ENCODE measurements at places on chromosomes 2 and 18.

- DNase-seq = no peak
Measured at GRCh38 chr2:172735582-172736423, at the start of gene RAPGEF4. Gene RAPGEF4, plus strand, starts transcription at chr2:172735845. Its CDS starts 139 bp downstream, at chr2:172735984.

DNA sequence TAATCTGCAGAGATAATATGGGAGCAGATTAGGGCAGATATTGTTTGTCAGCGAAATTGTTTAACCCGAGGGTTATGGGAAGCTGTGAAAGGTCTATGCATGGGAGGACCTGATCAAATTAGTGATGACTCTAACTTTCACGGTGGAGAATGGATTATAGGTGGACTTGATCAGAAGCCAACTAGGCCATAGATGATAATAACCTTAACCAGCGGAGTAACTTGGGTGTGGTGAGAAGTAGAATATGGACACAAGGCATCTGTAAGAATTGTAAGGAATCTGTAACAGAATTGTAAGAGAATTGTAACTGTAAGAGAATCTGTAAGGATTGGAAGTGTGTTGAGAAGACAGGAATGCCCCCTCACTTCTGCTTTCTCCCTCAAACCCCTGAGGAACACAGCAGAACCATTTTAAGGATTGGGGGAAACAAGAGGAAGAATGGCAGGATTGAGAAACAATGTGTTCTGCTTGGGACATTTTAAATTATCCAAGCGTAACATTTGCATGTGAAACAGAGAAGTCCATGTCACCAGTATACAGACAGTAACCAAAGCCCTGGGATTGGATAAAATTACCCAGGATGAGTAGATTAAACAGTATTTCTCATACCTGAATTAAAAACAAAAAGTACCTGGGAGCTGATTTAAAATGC is 14.9 kb upstream of the SLC39A10 start:
- DNase-seq = no peak

DNA sequence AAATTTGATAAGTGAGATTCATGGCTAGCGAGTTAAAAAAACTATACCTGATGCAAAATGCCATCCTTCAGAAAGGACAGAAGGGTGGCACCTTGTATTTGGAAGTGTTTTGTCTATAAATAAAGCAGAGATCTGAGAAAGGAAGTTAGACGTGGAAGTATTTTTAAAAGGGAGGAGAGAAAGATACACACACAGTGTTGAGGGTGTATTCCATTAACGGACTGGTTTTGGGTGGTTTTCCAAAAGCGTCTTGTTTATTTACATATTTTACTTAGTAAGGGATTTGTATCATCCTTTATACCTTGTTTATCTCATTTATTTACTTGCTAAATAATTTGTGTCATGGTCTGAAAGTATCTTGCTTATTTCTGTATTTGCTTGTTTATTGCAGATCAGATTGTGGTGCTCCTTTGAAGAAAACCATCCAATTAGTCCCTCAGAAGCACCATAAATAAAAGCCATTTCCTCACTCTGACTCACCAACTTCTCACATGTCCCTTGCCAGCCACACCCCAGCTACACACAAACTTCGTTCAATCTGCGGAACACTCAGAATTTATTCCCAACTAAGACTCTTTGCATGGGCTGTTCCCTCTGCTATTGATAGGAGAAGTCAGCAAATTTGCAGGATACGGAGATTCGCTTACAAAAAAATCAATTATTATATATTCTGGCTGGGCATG is 90.8 kb downstream of the FAM124B start:
- no peak for DNase-seq

GRCh38 chr2:221262651-221263050 is 309.5 kb downstream of the EPHA4 start:
- no peak for DNase-seq

DNA sequence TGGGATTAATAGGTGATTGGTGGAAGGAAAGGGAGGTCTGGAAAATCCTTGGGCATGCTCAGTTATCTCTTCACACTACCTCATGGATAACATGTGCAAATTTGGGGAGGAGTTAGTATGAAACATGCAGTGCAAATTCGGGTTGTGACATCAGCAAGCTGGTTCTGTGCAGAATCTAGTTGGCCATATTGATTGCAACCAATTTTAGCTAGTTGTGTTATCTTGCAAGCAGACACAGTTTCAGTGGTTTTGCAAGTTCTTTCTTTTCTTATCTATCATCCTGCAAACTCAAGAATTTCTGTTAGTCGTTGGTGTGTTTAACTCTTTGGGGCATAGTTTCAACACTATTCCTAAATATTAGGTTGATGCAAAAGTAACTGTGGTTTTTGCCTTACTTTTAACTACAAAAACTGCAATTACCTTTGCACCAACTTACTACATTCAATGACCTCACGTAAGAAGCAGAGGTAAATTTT is 135.4 kb downstream of the PTH2R start:
- DNase-seq = no peak

DNA sequence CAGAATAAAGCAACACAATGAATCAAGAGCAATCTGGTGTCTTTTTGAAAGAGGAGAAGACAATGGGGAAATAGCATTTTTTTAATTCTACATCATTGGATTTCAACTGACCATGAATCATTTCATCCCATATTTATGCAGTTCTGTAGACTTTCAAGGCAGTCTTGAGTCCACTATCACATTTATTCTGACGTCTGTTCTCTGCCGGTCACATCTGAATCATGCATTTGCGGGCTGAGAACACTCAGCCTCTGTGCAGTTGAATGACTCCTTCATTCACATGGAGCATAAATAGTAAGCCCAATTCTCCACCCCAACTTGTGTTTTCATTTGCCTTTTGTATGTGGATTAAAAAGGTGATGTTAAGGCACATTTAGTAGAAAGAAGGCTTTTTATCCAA is 128.2 kb downstream of the AKAIN1 start:
- no peak for DNase-seq

GRCh38 chr18:69326094-69326493 is 74.6 kb upstream of the DOK6 start:
- no peak for DNase-seq

DNA sequence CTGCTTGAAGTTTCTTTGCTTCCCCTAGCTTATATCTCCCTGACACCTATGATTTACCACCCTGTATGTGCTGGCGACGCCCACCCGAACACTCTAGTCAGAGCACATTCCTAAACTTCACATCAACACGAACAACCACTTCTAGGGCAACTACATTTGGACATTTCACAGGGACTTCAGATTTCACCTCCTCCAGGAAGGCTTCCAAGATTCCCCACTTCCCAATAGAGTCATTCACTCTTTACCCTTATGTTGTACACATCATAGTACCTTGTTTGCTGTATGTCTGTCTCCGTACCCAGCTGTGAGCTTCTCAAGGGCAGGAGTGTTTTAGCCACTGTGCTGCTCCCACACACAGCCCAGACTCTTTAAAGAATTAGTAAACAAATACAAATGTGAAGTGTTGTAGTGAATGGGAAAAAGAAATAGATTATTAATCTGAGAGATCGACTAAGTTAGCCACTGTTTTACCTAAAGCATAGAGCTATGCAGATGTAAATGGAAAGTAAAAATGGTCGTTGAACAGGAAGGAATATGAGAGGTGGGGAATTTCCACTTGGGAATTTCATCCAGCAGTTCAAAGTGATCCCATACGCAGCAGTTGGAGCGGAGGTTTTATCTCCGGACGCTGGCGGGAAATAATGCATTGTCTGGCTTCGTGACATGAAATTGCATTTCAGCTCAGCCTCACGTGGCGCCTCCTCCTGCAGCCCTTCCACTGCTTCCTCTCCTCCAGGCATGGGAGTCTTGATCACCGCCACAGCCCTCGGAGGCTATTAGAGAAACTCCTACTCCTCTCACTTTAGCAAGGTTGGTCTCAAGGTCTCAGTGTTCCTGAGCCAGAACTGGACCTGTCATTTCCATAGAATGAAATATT is 233.4 kb upstream of the COPS8 start:
- DNase-seq = no peak

GRCh38 chr2:201257381-201257955 is 2.9 kb upstream of the CASP8 start:
- no peak for DNase-seq

DNA sequence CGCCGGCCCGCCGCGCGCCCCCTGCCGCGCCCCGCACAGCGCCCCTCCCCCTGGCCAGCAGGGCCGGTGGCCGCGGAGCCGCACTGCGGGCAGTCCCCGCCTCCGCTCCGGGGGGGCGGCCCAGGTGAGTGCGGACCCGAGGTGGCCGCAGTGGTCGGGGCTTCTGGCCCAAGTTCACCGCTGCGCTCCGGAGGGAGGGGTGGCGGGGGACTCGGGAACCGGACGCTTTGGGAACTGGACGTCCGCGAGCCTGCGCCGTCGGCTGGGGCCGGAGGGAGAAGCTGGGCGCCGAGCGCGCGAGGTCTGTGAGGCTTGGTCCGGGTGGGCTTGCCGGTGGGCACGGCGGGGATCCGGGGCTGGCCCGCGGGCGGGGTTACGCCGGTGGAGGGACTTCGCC is 591 bp upstream of the LDLRAD4 start:
- DNase-seq = no peak

GRCh38 chr2:191950132-191950874 is 103.4 kb upstream of the CAVIN2 start:
- DNase-seq = no peak

DNA sequence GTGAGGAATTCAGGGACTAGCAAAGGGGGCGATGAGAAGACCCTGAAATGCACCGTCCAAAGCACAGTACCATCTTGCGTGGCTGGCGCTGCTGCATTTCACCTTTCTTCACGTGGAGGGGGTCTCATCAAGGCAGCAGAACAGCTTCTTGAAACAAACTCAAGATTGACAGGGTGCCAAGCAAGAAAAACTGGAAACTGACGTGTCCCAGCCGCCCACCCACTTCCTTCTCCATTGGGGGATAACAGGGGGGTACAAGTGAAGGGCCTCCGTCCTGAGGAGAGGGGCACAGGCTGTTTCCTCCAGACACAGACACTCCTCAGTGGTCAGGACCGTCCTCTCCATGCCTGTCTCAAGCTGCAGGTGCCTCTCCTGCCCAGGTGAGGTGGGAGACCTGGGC is 32.5 kb downstream of the HDAC4 start:
- no peak for DNase-seq

GRCh38 chr2:40363231-40363630 is 88.7 kb downstream of the SLC8A1 start:
- no peak for DNase-seq

All from activated CD8-positive, alpha-beta memory T cell treated with anti-CD3 and anti-CD28 coated beads for 4 hours (primary cell).